ENCODE measurements at places on chromosomes 2 and 18.

- no peak for DNase-seq
Measured at GRCh38 chr2:31075941-31076590, 62.2 kb downstream of the GALNT14 start.

DNA sequence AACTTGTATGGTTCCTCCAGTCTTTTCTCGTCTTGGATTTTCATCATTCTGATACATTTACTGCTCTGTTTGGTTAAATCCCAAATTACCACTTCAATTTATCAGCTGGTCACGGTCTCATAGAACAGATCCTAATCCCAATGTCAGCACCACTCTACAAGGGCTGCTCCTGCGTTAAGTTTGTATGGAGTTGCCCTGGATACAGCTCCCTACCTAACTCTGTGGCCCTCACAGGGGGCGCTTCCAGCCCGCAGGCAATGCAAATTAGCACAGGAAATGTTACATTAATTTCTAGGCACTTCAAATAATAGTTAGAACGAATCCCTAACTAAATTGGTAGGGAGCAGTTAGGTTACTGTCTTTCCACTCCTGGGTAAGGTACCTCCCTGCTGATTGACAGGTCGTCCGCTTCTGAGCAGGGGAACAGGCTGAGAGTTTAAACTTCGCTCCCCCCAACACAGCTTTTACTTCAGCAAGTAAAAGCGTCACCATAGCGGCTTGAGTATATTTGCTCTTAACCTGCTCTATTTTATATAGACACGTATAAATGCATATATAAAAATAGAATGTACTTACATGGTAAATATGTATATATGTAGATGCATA, 238.5 kb upstream of the FANCL start:
- no peak for DNase-seq

GRCh38 chr18:45324495-45325113, 290.7 kb upstream of the SLC14A2 start:
- DNase-seq = no peak

- no peak for DNase-seq
Measured at GRCh38 chr2:2921011-2921720, 456.5 kb downstream of the EIPR1 start.

DNA sequence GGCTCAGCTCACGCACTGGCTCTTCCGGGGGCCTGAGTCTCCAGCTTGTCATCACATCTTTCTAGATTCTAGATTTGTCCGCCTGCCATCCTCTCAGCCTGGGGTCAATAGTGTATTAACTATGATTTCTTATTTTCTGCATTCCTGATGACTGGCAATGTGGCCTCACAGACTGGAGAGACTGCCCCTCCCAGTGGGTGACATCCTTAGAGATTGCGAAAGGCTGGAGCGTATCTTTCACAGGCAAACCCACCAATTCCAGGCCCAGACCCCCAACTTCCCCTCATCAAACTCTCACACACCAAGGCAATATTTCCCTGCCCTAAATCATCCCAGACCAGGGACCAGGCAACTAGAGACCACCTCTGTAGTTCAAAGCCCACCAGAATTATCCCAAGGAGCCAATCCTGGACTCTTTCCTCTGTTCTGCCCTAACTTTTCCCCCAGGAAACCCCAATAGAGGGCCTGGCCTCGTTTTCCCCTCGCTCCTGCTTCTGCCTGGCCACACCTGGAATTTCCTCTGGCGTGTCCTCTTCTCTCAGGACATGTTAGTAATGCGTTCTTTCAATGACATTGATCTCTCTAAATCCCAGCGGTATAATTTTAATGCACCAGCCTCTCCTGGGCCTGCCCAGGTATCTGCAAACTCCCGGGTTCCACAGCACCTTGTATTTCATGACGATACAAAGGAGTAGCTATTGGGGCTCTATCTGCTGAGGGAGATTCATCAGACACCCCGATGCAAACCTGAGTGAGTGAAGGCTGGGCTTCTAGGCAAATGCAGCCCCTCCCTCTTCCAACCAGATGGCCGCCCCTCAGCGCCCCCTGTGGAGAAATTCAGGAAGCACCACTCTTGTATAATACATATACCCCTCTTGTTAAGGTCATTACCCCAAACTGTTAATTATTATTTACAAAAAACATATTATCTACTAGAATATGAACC, 2.4 kb upstream of the KCNF1 start:
- DNase-seq = no peak

- no peak for DNase-seq
Measured at GRCh38 chr2:118065015-118065706, 23.1 kb upstream of the INSIG2 start.

- DNase-seq = no peak
Measured at GRCh38 chr2:198880421-198880820, 577.3 kb downstream of the SATB2 start.

DNA sequence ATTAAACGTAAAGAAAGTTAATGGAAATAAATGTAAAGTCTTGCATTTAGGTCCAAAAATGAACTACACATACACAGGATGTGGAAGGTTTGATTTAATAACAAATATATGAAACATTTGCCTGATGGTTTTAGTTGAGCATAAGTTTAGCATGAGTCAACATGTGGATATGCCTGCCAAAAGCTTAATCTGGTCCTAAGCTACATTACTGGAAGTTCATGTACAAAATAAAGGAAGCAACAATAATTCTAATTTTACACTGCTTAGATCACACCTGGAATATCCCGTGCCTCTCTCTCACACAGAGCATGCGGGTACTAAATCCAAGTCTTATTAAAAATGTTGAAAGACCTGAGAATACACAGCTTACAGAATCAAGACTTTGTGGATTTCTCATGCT, 276.5 kb upstream of the NRP2 start:
- DNase-seq = no peak

DNA sequence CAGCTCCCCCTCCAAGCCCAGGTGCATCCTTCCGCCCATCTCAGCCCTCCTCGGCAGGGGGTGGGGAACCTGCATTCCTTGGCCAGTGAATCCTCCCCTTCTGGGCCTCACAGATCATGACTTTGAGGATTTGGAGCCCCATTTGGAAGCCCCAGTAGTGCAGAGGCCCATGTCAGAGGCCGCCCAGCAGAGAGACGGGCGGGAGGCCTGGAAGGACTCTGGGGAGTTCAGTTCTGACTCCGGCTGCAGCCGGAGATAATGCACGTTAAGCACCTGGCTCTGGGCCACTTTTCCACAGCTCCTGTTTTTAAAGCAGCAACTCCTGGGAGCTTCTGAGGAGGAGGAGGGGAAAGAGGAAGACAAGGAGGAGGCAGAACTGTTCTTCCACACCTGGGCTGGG, 14.9 kb downstream of the ATOH8 start:
- no peak for DNase-seq

- no peak for DNase-seq
Measured at GRCh38 chr18:9716780-9717563, 8.9 kb downstream of the RAB31 start.

- DNase-seq = no peak
Measured at GRCh38 chr2:150122871-150123613, 364.4 kb downstream of the RND3 start.

Data from activated CD4-positive, alpha-beta T cell treated with anti-CD3 and anti-CD28 coated beads, Interleukin-2, amount 50 U/mL, for 1 hour (primary cell).